B cell (primary cell): ENCODE measurements at places on chromosomes 2 and 18.

DNA sequence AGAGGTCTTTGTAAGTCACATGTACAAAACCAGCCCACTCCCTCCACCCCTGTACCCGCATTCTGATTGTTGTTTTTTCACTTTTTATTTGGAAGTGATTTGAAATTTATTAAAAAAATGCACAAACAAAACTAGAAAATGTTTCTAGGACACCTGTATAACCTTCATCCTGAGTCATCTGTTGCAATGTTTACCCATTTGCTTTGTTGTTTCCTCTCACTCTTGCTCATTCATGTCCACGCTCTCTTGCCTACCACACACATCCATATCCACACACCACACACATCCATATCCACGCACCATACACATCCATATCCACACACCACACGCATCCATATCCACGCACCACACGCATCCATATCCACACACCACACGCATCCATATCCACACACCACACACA lies 18.8 kb downstream of the ZNF407 start:
- no peak for DNase-seq

GRCh38 chr18:61596296-61596695 lies 263.1 kb downstream of the CDH20 start:
- no peak for DNase-seq

GRCh38 chr2:165055082-165055851 lies 99.9 kb upstream of the SLC38A11 start:
- no peak for DNase-seq

DNA sequence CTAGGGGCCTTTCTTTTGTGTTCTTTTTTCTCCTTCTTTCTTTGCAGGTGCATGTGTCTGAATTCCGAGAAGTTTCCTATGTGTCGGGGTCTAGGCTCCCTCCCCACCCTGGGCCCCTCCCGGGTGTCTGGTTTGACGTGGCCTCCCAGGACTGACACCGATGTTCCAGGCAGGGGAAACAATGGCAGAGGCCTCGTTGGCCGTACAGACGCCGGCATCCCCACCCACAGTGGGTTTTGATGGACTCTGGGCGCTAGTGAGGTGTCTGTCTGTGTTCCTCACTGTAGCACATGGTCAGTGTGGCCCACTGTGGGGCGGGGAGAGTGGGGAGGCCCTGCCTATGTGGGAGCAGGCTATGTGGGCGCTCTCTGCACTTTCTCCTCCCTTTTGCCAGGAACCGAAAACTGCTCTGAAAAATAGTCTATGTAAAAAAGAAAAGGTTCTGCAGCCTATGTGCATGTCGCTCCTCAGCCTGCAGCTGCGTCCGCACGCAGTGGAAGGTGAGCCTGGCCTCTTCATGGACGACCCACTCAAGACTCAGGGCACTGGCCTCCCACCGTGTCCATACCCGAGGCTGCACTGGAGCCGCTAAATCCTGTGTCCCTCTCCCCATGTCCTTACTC lies 90.9 kb upstream of the ASB18 start:
- no peak for DNase-seq
